ENCODE measurements at places on chromosomes 13 and 19.

GRCh38 chr19:42540071-42540553, 11.8 kb upstream of the CEACAM1 start:
- DNase-seq, result no peak

GRCh38 chr13:26310470-26310869, 56.5 kb downstream of the CDK8 start:
- DNase-seq, result no peak

DNA sequence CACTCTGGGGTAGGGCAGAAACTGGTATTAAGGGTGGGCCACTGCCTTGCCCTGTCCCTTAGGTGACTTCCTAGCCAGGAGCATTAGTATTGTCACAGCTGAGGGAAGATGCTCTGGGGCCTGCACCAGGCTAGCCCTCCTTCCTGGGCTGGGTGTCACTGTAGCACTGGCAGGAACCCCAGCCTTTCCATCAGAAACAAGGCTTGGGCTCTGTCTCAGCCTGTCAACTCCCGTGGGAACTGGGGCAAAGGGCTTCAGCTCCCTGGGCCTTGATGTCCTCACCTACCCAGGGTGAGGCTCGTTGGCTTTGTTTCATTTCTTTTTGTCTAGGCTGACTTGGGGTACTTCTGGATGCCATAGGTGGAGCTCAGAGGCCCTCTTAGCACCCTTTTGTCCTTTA, 18.0 kb downstream of the PAF1 start:
- DNase-seq, result no peak

DNA sequence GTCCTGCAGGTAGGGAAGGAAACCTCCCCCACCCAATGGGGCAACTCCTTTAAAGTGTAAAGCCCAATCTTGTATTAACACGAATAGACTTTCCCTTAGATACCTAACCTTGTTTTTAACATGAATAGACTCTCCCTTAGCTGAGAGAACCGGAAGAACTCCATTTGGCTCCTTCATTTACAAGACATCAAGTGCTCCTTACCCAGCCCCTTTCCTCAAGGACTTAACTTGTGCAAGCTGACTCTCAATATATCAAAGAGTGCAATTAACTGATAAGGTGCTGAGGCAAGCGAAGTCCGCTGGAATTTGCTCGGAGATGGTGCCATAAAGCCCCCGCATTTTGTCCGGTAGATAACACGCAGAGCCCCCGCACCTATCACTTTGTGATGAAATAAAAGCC, 9.9 kb upstream of the ZNF90 start:
- no peak for DNase-seq

- DNase-seq, result no peak
Measured at GRCh38 chr13:111049791-111050538, 65.1 kb upstream of the ARHGEF7 start.

DNA sequence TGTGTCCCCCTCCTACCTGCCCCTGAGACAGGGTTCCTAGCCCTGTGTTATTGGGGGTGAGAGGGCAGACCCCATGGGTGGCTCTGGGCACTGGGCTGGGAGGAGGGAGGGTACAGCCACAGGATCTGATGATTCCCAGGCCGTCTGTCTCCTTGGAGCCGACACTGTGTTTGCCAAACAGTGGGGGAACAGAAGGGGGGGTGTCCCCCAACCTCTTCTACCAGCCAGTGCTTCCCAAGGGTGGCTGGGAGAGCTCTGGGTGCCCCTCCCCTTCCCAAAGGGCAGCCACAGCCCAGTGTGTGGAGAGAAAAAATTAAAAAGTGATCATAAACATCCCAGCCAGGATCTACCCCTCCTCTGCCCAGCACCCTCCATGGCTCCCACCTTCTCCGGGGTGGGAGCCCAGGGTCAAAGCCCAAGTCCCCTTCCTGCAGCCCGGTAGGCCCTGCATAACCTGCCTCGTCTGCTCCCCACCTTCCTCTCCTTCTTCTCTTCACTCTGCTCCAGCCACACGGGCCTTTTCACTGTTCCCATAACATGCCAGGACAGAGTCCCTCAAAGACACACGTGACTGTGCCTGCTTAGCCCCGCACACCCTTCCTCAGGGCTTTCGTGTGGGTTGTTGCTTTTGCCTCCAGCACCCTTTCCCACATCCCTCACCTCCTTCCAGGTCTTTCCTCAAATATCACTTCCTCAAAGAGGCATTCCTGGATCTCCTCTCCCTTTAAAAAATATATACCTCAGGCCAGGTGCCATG, 1.4 kb upstream of the PLIN4 start:
- DNase-seq, result no peak

DNA sequence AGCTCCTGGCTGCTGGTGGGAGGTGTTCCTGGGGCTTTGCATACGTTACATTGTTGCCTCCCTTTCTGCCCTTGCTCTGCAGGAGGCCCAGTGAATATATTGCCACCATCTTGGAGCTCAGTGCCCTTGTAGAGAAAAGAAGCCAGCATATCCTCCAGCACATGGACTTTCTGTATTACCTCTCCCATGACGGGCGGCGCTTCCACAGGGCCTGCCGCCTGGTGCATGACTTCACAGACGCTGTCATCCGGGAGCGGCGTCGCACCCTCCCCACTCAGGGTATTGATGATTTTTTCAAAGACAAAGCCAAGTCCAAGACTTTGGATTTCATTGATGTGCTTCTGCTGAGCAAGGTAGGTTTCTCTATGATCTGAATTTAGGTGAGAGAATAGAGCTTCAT, 10.5 kb downstream of the CYP4F12 start:
- DNase-seq, result no peak

GRCh38 chr19:13430790-13431582, 75.3 kb downstream of the CACNA1A start:
- peak; percentile 11 for DNase-seq

- no peak for DNase-seq
Measured at GRCh38 chr13:110470272-110471009, 91.1 kb downstream of the RAB20 start.

DNA sequence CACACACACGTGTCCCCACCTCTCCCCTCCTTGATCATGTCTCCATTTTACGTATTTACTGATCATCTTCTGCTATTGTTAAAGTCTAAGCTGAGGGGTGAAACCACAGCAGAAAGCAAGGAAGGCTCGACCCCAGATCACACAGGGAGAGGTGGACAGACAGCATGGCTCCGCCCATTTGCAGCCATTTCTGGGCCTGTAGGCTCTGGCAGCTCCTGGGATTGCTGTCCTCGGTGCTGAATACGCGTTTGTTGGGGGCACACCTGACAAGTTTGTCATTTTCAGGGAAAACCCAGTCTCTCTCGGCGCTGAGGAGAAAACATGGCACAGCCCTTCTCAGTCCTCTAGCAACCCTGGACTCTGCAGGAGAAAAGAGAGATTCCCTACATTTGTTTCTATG, 8.0 kb downstream of the TMEM86B start:
- no peak for DNase-seq

GRCh38 chr19:9381361-9381785, 18.6 kb downstream of the ZNF177 start:
- no peak for DNase-seq

DNA sequence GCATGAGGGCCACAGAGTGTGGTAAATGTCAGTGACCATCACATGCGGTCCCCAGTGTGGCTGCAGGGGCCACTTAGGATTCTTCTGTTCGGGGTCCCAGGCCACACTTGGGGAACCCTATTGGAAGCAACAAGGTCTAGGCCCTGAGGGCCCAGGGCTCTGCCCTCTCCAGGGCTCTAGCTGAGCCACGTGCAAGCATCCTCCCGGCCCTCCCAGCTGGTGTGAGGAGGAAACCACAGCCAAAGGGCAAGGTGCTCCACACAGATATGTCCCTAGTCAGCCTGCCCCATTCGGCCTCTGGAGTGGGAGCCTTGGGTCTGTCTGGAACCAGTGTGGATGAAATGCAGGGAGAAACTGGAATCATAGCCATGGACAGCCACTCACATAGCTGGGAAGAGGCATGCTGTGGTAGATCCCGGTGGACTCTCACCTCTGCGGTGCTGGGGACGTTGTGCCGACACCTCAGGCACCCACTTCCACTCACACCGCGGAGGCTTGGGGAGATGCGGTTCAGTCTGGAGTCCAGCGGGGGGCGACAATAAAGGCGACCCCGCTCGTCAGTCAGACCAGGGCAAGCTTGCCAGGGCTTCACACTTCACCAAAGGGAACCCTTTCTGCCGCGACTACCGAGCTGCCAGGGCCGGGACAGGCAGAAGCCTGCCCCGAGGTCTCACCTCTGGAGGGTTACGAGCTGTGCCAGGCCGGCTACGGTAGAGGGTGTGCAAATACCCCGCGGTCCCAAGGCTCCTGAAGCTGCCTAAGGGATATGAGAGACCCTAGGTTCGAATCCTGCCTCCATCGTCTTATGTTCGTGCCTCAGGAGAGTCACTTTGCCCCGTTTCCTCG, 4.3 kb upstream of the ZNF497 start:
- no peak for DNase-seq

DNA sequence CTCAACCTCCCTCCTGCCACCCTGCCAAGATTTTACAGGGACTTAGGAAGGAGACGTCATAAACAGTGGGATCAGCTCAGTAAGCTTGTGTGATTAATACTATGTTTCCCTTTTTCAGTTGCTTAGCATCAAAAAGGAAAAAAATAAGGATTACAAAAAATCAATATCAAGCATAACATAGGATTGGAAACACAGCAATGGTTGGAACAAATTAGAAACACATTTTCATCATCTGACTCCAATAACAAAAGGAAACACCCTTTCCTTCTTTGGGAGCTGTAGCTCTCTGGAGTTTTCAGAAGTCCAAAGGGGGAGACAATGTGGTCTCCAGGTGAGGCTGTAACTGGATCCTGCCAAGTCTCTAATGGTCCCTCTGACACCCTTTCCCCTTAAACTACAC, 233.4 kb downstream of the B3GLCT start:
- no peak for DNase-seq

DNA sequence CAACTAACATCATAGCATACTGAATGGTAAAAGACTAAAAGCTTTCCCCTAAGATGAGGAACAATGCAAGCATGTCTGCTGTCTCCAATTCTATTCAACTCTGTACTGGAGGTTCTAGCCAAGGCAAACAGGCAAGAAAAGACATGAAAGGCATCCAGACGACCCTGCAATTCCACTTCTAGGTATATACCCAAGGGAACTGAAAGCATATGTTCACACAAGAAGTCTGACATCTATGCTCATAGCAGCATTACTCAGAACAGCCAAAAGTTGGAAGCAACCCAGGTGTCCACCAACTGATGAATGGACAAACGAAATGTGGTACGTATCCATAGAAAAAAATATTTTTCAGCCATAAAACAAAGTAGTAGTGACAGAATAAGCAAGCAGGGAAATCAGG, 39.1 kb downstream of the PEPD start:
- no peak for DNase-seq

DNA sequence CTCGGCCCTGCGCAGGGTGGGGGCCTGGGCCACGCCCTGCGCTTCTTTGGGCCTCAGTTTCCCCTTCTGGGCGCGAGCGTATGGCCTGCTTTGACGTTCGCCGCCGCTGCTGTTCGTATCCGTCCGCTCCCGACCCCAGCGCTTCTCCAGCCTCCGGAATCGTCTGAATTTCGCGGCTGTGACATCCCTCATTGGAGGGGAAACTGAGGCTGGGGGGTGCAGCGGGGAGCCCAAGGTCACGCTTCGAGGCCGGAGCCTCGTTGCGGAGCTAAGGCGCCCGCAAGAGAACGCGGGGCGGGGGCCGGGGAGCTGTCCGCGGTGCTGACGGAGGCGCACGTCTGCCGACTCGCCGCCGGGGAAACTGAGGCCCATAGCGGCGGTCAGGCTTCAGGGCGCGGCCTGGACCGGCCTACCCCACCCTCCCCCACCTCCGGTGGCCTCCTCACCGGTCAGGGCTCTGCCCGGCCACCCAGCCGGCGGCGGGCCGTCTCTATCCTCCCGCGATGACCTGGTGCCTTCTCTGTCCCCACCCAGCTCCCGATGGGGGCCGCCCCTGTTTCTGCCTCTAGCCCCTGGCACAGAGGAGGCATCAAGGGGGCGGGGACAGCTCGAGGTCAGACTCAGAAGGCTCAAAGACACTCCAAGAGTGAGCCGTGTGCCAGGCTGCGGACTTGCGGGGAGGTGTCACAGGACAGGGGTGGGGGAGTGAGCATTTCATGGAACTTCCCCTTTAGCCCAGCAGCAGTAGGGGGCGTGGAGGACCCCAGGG, 3.0 kb upstream of the APC2 start:
- DNase-seq, result no peak

DNA sequence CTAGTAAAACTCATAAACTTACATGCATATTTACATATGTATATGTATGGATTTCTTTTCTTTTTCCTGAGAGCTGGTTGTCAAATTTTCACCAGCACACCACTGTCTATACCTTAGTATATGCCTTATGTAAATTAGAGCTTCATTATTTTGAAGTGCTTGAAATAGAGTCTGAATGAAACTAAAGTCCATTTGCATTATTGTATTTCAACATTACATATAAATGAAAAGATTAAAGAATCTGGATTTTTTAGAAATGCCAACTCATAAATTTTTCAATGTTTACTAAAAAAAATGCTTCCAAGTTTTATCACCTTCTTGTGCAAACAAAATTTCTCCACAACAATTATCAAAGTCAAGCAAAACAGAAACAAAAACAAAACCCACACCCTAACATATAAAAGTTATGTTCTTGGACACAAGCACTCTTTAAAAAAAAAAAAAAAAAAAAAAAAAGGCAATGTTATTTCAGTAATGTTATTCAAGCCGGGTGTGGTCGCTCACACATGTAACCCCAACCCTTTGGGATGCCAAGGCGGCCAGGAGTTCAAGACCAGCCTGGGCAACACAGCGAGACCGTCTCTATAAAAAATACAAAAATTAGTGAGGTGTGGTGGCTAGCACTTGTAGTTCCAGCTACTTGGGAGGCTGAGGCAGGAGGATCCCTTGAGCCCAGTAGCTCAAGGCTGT, 18.3 kb downstream of the MED26 start:
- DNase-seq, result no peak

DNA sequence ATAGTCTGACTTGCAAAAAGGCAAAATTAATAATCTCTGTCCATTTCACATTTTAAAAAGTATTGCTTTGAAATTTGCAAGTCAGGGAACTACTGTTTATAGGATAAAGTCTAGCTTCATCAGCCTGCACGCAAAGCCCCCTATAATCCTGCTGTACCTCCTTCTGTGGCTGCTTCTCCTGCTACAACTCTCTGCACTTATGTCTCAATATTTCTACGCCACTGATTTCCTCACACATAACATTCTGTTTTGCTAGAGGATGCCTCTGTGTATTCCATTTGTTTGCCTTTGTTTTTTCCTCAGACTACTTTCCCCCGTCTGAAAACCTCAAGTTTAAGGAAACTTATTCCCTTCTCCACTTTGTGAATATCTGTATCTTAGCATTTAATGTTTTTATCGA, 389.9 kb downstream of the RFC3 start:
- no peak for DNase-seq

DNA sequence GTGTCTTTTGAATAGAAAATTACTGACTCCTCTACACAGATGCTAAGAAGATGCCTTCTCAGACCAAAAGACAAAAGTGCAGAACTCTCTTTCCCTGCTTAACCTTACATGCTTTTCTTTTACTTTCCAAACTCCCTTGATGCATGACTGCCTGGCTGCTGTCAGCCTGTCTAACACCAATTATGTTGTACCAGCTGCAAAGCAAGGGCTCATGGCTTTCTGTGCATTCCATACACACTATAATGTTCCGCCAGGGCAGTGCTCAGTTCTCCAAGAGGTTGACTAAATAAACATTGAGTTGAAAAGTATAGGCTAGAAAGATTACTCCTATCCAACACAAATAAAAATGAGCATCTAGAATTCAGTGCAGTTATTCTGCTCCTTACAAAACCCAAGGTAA, 330.4 kb upstream of the NBEA start:
- no peak for DNase-seq

- no peak for DNase-seq
Measured at GRCh38 chr13:114204894-114205293, 25.8 kb downstream of the CFAP97D2 start.

All from activated CD4-positive, CD25-positive, alpha-beta regulatory T cell treated with anti-CD3 and anti-CD28 coated beads, Interleukin-2, amount 50 U/mL, for 16 hours (primary cell).